KBM-7 (cell line): ENCODE measurements at places on chromosomes 1 and 21.

DNA sequence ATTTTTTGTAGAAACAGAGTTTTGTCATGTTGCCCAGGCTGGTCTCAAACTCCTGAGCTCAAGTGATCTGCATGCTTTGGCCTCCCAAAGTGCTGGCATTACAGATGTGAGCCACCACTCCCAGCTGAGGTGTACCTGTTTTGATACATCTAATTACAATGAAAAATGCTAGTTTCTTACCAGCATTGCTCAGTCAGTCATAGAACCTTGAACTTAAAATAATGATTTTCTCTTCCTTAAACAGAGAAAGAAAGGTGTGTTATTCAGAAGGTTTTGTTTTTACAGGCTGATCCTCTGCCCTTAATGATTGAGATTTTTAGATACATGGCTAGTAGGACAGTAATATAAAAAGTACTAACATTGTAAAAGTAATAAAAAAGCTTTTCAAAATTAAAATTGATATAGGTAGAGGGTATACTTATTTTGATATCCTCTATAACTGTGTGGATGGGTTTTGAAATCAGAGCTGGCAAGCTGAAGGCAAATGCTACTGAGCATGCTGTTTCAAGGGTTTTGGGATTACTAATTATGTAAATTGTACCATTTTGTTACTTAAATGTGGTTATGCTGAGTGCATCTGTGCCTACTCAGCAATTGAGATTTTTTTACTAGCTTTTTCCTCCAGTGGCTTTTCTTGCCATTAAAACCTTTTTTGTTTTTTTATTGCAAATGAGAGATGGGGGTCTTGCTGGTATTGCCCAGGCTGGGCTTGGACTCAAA, 16.1 kb downstream of the PRRC2C start:
- DNase-seq: no peak

- DNase-seq: peak; percentile 89
Measured at GRCh38 chr1:110619412-110620249, 13.5 kb upstream of the KCNA2 start.

DNA sequence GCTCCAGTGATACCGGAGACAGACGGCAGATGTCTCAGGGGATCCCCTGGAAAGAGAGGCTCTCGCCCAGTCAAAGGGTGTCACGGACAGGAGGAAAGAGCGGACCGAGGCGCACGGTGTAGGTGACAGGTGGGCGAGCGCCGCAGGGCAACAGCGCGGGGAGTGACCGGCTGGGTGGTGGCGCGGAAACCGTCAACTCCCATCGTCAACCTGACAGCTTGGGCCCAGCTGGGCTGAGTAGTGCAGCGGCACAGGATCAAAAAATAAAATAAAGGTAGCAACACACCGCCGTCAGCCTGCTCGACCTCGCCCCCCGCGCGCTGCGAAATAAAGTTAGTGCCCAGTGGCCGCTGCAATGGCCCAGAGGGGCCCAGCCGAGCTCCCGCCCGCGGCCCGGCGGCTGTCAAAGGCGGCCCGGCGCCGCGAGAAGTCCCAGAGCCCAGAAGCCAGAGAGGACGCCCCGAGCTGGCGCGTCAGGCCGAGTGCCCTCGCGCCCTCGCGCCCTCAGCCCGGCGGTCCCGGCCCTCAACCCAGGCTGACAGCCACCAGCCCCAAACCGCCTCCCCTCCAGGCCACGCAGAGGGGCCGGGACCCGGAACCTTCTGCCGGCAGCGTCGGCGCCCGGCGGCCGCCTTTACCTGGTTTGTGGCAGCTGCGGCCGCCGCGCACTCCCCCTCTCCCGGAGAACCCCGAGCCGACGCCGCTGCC, at the start of gene LYST:
LYST (minus strand) TSS at position 702 of the 708 bp plus-strand sequence. CDS start 36,489 bp downstream, outside the sequence.
- peak; percentile 64 for DNase-seq

GRCh38 chr1:230465691-230466090, 39.6 kb upstream of the PGBD5 start:
- no peak for DNase-seq

DNA sequence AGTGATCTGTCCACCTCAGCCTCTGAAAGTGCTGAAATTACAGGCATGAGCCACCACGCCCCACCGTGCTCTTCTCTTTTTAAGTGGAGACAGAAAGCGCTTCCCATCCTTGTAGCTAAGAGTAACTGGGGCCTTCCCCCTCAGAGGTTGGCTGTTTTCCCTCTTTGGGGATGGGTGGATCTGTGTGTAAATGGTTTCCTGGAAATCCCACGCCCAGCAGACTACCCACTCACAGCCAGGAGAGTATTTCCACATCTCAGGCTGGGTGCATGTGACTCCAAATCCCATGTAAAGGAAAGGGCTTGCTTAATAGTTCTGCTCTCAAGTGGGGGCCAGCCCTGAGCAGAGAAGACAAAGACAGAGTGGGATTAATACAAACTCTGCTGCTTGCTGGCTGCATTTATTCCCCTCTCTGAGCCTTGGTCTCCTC, 19.6 kb upstream of the TCEA3 start:
- peak; percentile 28 for DNase-seq

GRCh38 chr1:175471039-175471800, 272.2 kb downstream of the TNR start:
- no peak for DNase-seq

DNA sequence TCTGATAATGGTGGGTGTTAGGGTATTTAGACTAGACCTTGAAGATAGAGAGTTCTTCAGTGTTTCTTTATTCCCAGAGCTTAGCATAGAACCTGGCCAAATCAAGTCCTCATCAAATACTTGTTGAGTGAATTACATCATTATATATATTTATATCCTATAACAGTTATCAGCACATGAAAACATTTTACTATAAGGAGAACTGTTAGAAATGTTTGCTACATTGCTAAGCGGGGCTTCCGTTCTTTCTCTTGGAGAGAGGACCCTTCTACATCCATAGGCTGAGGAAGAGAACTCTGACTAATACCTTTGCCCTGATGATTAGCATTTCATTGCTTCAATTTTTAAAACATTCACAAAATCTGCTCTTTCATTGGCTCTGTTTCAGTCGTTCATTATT, 66.5 kb upstream of the NBL1 start:
- DNase-seq: no peak

DNA sequence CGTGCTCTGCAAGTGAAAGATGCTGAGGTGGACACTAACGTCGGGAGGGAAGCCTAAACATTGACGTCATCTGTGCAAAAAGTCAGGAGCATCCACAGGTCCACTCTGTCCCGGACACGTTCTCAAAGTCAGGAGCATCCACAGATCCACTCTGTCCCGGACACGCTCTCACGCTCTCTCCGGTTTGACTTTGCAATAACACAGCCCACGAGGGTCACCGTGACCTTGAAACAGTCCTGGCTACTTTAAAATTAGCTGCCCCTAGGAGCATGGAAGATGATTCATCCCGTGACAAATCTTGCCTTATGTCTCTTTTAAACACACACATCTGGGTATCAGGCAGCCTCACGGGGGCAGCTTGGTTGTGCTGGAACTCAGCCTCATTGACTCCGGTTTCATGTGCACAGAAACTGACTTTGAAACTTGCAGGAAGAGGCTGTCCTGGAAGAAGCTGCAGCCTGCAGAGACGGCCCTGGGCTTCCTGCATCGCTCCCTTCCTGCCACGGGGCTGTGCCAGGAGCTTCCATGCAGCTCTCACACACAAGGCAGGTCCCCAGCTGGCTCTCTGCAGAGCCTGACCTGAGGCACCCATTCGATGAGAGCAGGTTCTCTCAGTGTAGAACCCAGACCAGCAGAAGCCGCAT, 18.1 kb upstream of the COL18A1 start:
- no peak for DNase-seq

- no peak for DNase-seq
Measured at GRCh38 chr1:81119319-81119718, 681.4 kb upstream of the ADGRL2 start.

- peak; percentile 19 for DNase-seq
Measured at GRCh38 chr21:41170442-41170841, 2.5 kb downstream of the BACE2 start.

GRCh38 chr1:65512967-65513780, 92.7 kb downstream of the LEPR start:
- DNase-seq: no peak

- DNase-seq: peak; percentile 34
Measured at GRCh38 chr1:101071470-101071891, 45.9 kb upstream of the DPH5 start.

DNA sequence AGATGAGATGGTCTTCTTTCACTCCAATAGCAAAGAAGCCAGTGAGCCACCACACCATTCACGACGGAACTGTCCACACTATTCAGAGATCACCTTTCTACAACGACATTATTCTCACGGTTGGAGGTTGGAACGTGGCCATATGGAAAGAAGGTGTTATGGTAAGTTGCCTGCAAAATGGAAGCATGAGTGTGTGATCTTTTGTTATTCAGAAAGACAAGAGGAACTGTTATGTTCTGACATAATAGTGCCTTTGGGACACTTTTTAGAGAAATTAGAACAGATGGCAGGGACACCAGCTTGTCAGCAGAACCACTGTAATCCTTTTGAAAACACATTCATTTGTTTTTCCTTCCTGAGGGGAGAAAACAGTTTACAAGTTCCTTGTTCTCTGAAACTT, 75.8 kb upstream of the MCOLN3 start:
- no peak for DNase-seq

- DNase-seq: no peak
Measured at GRCh38 chr1:229536982-229537381, 21.5 kb downstream of the ABCB10 start.

DNA sequence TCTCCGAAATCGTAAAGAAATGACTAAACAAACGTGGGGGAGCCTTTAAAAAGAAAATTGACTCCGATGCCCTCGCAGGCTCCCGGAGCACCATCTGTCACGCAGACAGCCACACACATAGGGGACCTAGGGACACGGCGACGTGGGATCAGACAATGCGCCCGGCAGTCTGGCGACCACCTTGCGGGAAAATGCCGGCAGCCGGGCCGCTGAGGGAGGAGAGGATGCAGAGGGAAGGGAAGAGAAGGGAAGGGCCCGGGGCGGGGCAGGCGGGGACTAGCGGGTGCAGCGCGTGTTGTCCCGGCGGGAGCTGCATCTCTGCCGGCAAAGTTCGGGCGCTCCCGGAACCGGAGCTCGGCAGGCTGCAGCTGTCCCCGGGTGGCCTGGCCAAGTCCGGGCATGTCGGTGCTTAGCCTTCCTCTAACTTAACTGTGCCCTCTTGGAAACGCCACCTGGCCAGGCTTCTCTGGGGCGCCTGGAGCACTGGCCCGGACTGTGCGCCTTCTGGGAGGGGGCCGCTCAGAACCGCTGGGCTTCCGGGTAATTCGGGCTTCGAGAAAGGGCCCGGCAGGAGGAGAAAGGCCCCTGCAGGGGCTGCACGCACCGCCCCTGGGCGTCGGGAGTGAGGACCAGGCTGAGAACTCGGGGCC, 1.8 kb downstream of the NHLH2 start:
- peak; percentile 66 for DNase-seq

DNA sequence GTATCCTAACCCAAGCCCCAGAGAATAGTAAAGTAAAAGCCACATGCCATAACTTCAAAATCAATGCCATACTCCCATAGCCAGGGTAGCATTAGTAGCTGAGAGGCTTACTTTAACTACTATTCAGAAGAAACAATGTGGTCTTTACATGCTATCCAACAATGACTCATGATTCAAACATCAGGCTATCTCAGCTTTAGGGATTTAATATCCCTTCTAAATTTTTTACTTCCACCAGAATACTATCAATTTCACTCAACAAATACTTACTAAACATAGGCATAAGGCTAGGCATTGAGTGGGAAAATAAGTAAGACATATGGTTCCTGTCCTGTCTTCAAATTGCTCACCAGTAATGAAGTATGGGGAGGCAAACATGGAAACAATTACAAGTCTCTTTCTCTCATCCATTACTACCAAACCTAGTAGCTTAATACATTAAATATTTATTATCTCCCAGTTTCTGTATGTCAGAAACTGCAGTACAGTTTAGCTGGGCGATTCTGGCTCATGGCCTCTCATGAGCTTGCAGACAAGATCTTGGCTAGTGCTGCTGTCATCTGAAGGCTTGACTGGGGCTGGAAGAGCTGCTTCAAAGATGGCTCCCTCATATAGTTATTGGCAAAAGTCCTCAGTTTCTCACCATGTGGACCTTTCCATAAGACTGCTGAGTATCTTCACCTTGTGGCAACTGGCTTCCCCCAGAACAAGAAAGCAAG, 30.7 kb downstream of the EVI5 start:
- no peak for DNase-seq

DNA sequence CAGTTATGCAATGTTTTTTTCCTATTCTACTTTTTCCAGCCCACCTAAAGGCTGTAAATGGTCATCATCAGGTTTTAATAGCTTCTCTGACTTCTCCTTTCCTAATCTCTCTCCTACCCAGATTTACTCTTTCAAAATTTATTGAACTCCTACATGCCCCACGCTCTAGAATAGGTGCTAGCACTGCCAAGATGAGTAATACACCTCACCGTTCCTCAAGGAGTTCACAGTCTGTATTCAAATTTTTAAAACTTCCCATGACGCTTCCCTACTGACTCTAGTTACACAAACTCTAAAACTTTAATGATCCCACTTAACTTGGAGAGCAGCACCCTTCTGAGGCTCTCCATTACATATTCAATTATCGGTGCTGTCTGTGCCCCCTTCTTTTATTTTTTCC, 51.6 kb downstream of the ALG14 start:
- no peak for DNase-seq

DNA sequence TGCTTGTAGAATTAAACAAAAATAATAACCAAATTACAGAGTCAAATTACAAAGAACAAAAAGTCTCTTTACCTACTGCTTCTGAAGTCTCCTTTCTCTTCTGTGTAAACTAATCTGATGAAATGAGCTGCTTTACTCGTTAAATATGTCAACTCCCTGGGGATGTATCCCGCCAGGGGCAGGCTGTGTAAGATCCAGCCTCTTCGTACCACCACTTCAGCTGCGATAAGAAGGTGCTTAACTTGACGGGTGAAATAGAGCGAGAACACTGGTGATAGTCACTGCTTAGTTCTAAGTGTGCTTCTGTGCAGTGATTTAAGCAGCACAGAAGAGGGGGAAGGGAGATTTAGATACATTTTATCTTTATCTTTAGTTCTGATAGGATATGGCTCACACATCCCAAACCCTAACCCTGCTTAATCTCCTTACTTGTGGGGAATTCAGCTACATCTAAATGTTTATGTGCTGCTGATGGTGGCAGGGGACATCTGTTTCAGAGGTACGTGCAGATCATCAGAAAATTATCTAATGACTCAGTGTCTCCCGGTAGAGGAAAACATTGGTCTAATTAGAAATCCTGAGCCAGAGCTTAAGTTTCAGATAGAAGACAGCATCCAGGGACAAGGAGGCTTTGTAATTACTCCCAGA, 46.0 kb downstream of the RHOU start:
- no peak for DNase-seq

GRCh38 chr1:31869449-31869848, 53.6 kb upstream of the SPOCD1 start:
- peak; percentile 66 for DNase-seq

DNA sequence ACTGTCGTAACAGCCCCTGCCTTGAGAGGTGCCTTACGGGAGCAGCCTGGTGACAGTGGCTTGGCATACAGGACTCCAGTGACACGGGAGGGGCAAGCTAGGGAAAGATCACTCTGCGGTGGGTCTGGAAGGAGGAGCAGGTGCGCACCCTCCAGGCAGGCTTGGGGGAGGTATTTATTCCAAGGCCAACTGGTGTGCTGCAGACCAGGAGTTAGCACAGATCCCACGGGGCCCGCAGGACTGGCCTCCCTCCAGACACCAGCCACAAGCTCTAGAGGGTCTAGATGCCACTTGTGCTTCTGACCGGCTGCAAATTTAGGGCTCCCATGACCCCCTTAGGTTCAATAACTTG, 22.1 kb downstream of the PSEN2 start:
- DNase-seq: no peak

GRCh38 chr1:183887826-183888819, 83.2 kb downstream of the RGL1 start:
- no peak for DNase-seq

GRCh38 chr21:46425041-46425440, 33.6 kb upstream of the DIP2A start:
- DNase-seq: no peak
